ENCODE measurements at places on chromosomes 16 and 17.

DNA sequence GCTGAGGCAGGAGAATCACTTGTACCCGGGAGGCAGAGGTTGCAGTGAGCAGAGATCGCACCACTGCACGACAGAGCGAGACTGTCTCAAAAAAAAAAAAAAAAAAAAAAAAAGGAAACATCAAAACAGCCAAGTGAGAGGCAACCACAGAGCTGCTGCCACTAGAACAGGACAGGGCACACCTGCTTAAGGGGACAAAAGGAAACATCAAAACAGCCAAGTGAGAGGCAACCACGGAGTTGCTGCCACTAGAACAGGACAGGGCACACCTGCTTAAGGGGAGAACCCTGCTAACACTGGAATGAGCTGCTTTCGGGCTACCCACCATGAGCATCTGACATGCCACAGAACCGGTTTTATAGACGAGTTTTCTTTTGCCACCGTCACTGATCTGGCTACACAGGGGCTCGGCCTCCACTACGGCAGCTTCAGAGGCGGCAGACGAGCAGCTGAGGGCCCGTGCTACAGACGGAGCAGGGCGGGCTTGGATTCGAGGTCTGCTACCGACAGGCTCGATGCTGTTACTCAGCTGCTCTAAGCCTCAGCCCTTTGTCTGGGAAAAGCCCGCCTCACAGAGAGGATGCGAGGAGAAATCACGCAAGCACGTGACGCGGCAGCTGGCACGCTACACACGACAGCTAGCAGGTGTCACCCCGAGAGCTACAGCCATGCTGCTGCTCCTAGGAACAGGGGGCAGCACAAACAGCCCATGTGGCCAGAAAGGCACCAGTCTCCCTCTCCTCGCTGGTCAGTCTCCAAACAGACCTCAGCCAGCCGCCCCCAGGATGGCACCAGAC is 2.0 kb downstream of the P4HB start:
- no peak for DNase-seq

GRCh38 chr17:4144422-4144747 is 1.4 kb downstream of the CYB5D2 start:
- DNase-seq = no peak

DNA sequence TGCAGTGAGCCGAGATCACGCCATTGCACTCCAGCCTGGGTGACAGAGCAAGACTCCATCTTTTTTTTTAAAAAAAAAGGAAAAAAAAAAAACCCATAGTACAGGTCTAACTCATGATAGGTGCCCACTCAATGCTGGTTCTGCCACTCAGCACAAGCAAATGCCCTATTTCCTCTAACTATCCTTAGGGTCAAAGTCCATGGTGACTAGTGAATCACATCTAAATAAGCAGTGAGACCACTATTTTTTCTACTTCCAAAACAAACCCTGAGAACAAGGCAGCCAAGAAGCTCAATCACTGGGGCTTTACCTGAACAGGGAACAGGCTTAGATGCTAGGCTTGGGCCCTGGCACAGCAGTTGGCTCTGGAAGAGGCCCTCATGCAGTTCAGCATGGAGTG is 3.4 kb downstream of the BLTP2 start:
- DNase-seq = no peak

GRCh38 chr16:1530883-1531637 is 2.4 kb upstream of the TMEM204 start:
- DNase-seq = no peak

DNA sequence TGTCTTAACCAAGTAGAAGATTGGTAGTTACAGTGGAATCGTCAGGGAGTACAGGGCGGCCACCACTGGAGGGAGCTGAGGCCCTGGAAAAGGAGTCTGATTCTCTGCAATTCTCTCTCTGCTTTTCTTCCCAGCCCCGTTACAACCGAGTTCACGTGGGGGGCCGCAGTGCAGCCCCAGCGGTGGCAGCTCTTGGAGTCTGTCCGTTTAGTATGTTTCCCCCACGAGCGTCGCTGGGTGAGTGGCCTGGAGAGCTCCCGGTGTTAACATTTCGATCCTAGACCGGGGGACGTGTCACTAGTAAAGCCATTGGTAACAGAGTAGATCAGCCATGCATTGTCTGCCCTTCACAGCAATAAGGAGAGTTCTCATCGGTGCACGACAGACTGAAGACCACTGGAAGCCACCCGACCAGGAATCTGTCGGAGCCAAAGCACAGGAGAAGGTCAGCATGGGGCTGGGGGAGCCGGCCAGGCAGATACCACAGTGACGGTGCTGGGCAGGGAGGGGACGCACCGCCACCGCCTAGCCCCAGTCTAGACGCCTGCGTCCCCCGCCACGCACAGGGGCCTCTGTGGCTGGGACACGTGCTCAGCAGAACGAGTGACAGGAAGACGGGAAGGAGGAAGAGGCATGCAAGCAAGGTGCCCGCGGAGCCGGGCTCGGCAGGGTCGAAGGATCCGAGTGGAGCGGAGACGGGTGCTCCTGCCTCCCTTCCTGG is 15.7 kb downstream of the SLC16A3 start:
- no peak for DNase-seq

DNA sequence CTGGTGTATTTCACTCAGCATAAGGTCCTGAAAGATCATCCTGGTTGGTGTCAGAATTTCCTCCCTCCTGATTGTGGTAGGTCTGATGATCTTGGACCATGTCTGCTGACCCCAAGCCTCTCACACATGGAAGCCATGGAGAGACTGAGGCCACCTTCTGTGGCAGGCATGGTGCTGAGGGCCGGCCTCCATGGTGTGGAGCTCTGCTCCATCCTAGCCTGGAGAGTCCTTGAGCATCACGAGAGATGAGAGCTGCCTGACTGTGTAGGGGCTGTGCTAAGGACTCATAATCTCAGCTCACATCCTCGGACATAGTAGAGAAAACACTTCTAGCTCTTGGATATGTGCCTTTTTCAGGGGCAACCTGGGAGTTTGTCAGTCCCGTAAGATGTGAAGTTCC is 40.6 kb downstream of the MPRIP start:
- DNase-seq = no peak

- DNase-seq = no peak
Measured at GRCh38 chr17:14775731-14776492, 475.0 kb downstream of the HS3ST3B1 start.

DNA sequence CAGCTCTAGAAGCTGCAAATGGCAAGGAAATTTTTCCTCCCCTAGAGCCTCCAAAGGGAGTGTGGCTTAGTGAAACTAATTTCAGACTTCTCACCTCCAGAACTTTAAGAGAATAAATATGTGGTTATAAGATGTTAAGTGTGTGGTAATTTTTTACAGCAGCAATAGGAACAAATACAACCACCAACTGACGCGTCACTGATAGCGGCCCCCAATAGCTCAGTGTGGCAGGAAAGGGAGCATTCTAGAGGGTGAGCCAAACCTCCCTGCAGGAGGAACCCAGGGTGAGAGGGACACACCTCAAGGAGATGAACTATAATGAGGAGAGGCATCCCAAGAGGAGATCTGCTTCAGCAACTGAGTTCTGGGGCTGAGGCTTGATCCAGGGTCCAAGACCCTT is 4.0 kb downstream of the CCL4 start:
- peak; percentile 46 for DNase-seq

DNA sequence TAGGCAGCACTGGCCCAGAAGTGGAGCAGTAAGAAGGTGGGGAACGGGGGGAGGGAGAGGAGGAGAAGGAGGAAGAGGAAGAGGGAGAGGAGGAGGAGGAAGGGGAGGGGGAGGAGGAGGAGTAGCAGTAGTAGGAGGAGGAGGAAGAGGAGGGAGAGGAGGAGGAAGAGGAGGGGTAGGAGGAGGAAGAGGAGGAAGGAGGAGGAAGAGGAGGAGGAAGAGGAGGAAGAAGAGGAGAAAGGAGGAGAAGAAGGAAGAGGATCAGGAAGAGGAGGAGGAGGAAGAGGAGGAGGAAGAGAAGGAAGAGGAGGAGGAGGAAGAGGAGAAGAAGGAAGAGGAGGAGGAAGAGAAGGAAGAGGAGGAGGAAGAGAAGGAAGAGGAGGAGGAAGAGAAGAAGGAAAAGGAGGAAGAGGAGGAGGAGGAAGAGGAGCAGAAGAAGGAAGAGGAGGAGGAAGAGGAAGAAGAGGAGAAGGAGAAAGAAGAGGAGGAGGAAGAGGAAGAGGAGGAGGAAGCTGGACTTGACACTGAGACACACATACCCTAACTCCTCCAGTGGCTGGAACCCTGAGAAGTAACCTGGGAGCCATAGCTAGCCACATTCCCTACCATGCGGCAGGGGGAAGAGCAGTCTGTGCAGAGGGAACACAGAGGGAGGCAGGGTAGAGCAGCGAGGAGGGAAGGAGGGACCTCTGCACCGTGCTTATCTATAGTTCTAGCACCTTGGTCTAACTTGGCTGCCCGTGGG is 35.8 kb downstream of the LRRC75A start:
- no peak for DNase-seq

All from CD4-positive, alpha-beta T cell treated with Interleukin-17A for 1 hour (primary cell).